ENCODE measurements at places on chromosomes 12 and 14. TPM values are rescaled to one million over a fixed set of nuclear protein-coding genes. Genes with fewer than 3 reads are reported as not detected.

Gene FAM186B
- polyA plus RNA-seq, result 0.17 TPM

Gene ITGB7
- polyA plus RNA-seq, result 6.1 TPM

Gene SCNN1A
- 129 TPM for polyA plus RNA-seq

Gene TAS2R31
- polyA plus RNA-seq, result 0.14 TPM

Gene MMP19
- 92.1 TPM for polyA plus RNA-seq

Gene KSR2
- 0.24 TPM for polyA plus RNA-seq

Gene ALG10
- polyA plus RNA-seq, result 2.9 TPM

Gene ARHGAP9
- 26.2 TPM for polyA plus RNA-seq

Gene GDF3
- 0.35 TPM for polyA plus RNA-seq

Gene MYBPC1
- polyA plus RNA-seq, result 0.07 TPM

Gene NANOG
- polyA plus RNA-seq, result not detected

Gene BLOC1S1
- 374 TPM for polyA plus RNA-seq

Gene LIN7A
- polyA plus RNA-seq, result 6.1 TPM

Gene C12orf54
- polyA plus RNA-seq, result 0.22 TPM

Gene RNASE3
- polyA plus RNA-seq, result 0.79 TPM

Gene POTEG
- not detected for polyA plus RNA-seq

Gene CLEC1B
- 1.5 TPM for polyA plus RNA-seq

Gene SYT10
- 0.01 TPM for polyA plus RNA-seq

Gene A2M
- polyA plus RNA-seq, result 467 TPM

Gene PPP1R1A
- 0.73 TPM for polyA plus RNA-seq

Gene LUM
- 74.5 TPM for polyA plus RNA-seq

Gene TRHDE
- polyA plus RNA-seq, result 0.47 TPM

Gene SYNE2
- polyA plus RNA-seq, result 44.3 TPM

Gene SPX
- polyA plus RNA-seq, result 0.51 TPM

Gene NID2
- polyA plus RNA-seq, result 3.4 TPM

Gene SERPINA5
- 0.14 TPM for polyA plus RNA-seq

Gene ADGRD1
- polyA plus RNA-seq, result 23.5 TPM

Gene TMEM119
- 14.4 TPM for polyA plus RNA-seq

Gene PIP4K2C
- polyA plus RNA-seq, result 22.3 TPM

Gene GLS2
- polyA plus RNA-seq, result 4.5 TPM

Gene GPR132
- polyA plus RNA-seq, result 2.3 TPM

Gene FGF6
- not detected for polyA plus RNA-seq

Gene SLC5A8
- polyA plus RNA-seq, result 1.3 TPM

Gene ACRBP
- polyA plus RNA-seq, result 0.93 TPM

Gene NKX2-1
- polyA plus RNA-seq, result 53.4 TPM

Gene TAS2R7
- polyA plus RNA-seq, result not detected

Gene SLC25A47
- 0.02 TPM for polyA plus RNA-seq

Gene ZNF705A
- polyA plus RNA-seq, result 0.02 TPM

Gene ANG
- 19.6 TPM for polyA plus RNA-seq

Gene AICDA
- polyA plus RNA-seq, result 0.14 TPM

Gene FOXM1
- polyA plus RNA-seq, result 3.1 TPM

Gene CYP27B1
- polyA plus RNA-seq, result 1.7 TPM

Gene LTB4R
- polyA plus RNA-seq, result 47.0 TPM

Gene MYRFL
- 0.14 TPM for polyA plus RNA-seq

Gene RND1
- 22.0 TPM for polyA plus RNA-seq

Gene HAL
- polyA plus RNA-seq, result 1.2 TPM

Gene LRTM2
- polyA plus RNA-seq, result 0.01 TPM

Gene TAS2R19
- 0.13 TPM for polyA plus RNA-seq

Gene TMTC1
- 8.1 TPM for polyA plus RNA-seq

Gene CLEC2D
- polyA plus RNA-seq, result 4.4 TPM

Gene NGB
- not detected for polyA plus RNA-seq

Gene INHBC
- polyA plus RNA-seq, result 0.02 TPM

Gene STYK1
- 0.67 TPM for polyA plus RNA-seq

Gene MORN3
- 2.8 TPM for polyA plus RNA-seq

Gene TTC6
- 3.4 TPM for polyA plus RNA-seq

Gene NR1H4
- polyA plus RNA-seq, result 0.06 TPM

Gene PRR4
- polyA plus RNA-seq, result 3.6 TPM

Gene INSM2
- polyA plus RNA-seq, result 0.02 TPM

Gene KCNJ8
- polyA plus RNA-seq, result 13.8 TPM

Gene SLC38A4
- 0.16 TPM for polyA plus RNA-seq
